ENCODE measurements at places on chromosomes 13 and 19.

GRCh38 chr13:99953138-99953755 lies 18.3 kb downstream of the ZIC5 start:
- DNase-seq: no peak

DNA sequence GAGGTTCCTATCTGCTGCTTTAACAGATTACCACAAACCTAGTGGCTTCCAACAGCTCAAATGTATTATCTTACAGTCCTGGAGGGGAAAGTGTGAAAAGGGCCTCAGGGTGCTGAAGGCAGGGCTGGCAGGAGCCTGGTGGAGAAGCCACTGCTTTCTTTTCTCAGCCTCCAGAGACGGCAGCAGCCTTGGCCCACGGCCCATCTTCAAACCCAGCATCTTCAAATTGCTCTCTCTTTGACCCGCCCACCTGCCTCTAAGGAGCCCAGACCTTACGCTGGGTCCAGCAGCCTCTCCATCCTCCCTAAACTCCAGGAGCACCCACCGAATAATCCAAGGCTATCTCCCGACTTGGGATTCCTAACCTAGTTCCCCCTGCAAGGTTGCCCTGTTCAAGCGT lies 35.6 kb downstream of the C13orf46 start:
- no peak for DNase-seq

- DNase-seq: no peak
Observed at GRCh38 chr13:47904241-47904640, 96.8 kb downstream of the SUCLA2 start.

DNA sequence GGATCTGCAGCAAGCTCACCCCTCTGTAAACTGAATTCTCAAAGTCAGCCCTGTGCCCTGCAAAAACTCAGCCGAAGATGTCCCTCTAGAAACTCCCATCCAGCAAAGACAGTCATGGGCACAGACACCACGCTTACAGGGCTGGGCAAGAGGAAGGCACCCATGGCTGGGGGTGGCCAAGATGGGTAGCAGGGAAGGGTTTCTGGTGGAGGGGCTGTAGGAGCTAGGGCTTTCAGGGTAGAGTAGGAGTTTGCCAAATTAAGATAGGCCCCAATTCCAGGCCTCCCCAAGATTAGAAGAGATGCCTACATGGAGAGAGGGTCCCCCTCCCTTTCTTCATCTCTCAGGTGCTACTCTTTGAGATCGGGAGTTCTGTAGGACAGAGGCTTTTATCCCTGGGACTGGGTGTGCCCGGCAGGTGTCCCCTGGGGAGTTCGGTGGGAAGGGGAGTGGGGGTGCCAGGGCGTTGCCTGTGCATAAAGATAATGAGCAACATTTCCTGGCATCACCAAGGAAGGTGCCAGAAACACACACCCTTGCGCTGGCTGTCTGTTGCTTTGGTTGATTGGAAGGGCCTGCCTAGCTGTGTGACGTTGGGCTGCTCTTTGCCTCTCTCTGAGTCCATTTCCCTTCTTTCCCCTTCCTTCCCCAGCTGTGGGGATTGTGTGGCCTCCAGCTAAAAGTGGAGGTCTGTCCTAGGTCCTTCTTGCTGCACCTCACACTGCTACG lies 9.4 kb downstream of the NRTN start:
- DNase-seq: no peak

DNA sequence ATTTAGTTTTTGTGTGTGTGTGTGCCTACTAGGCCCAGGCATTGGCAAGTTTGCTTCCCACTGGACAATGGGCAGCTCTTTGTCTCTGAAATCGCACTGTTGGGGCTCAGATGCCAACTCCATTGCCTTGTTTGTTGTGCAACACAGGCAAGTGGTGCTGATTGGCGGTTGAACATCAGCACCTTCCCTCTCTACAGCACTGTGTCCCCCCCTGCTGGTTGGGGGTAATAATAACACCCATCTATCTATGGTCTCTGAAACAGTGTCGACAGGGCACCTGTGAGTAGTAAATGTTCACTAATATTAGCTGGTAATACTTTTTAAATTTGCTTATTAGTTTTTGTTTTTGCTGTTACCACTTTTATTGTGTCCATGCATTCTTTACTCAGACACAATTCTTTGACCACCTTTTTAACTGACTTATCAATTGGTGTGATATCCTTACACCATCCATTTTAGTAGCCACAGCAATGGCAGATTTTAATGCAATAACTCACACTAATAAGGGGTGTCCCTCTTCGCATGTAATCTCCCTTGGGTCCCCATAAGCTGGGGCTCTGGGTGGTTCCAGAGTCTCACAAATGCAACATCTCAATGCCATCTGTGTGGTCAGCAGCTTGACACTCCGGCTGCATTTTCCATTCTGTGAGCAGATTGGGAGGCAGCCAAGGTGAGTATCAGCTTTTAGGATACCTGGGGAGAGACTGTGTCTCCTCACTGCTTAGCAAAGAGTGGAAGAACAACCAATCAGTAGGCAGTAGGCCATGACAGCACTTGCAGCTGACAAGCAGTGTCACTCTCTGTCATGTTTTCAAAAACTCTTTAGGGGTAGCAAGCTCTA lies 47.7 kb upstream of the UQCRFS1 start:
- no peak for DNase-seq

GRCh38 chr13:73677048-73677601 lies 457.1 kb downstream of the KLF12 start:
- no peak for DNase-seq

- DNase-seq: no peak
Observed at GRCh38 chr19:53466726-53467484, 628 bp upstream of the ZNF813 start.

DNA sequence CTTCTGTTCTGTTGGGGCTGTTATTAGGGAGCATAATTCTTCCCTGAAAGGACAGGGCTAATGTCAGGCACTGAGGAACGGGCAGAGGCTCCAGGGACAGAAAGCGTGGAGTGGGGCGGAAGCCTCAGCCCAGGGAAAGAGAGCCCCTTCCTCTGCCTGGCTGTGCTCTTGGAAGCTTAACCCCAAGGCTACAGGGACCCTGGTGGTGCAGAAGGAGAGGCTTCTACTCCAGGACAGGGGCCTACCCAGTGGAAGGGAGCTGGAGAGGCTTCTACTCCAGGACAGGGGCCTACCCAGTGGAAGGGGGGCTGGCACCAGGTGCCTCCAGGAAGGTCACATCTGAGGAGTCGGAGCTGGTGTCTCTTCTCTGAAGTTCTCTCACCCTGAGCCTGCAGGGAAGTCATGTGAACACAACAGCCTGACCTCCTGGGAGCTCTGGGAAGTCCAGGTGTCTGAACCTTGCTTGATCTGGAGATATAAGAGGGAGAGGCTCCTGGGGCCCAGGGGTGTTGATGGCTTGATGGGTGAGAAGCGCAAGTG lies 159.5 kb upstream of the SOX1 start:
- DNase-seq: no peak

GRCh38 chr19:14758816-14759215 lies 19.5 kb downstream of the ADGRE2 start:
- no peak for DNase-seq

DNA sequence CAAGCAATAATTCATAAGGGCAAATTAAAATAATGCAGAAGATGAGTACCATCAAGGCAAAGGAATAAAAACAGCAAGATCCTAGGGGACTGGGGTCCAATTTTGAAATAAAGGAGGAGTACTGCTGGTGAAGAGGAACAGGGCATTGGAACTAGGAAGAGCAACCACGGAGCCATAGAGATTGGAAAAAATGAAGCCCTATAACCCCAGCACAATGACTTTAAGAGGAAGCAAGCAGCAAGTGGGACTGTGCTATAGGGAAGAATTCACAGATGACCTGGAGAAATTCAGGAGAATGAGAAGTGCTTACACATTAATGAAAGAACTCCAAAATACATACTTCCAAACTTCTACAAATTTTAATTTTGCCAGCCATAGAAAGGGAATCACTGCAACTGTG lies 44.9 kb upstream of the ITM2B start:
- DNase-seq: no peak

GRCh38 chr13:98517576-98518310 lies 59.2 kb downstream of the STK24 start:
- peak; percentile 18 for DNase-seq

- no peak for DNase-seq
Observed at GRCh38 chr19:41265395-41266153, 1.4 kb downstream of the HNRNPUL1 start.

DNA sequence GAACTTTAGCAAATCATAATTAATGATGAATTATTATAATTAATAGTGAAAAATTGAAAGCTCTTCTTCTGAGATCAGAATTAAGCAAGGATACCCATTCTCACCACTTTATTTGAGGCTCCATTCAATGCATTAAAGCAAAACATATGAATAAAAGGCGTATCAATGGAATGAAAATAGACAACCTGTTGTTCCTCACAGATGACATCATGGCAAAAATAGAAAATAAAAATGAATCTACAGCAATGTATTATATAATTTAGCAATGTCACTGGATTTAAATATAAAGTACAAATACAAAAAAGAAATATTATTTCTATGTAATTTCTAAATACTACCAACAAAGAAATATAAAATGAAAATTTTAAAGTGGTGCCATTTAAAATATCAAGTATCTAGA lies 11.1 kb upstream of the ZNF780A start:
- no peak for DNase-seq

GRCh38 chr19:42076380-42076944 lies 496 bp downstream of the ZNF574 start:
- DNase-seq: peak; percentile 43

- no peak for DNase-seq
Observed at GRCh38 chr13:33855371-33855895, 37.5 kb downstream of the RFC3 start.

DNA sequence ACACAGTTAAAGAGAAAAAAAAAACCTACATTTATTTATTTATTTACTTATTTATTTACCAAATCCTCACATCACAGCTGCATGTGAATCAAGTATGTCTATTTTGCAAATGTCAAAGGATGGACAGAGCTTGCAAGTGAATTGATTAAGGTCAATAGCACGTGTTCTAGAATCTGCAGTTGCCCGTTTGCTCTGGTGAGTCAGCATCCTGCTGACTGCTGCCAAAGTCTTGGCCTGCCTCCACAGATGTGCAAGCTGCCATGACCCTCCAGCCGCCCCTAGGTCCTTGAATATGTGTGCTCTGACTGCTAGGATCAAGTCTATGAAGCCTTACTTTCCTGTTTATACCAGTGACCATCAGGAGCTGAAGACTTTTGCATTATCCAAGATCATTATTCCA lies 320.6 kb downstream of the GPC5 start:
- DNase-seq: no peak

- DNase-seq: no peak
Observed at GRCh38 chr19:43468354-43469159, 3.1 kb upstream of the LYPD3 start.

GRCh38 chr19:21472507-21472906 lies 32.9 kb upstream of the ZNF429 start:
- no peak for DNase-seq

GRCh38 chr13:26486550-26486949 lies 70.9 kb upstream of the WASF3 start:
- no peak for DNase-seq

DNA sequence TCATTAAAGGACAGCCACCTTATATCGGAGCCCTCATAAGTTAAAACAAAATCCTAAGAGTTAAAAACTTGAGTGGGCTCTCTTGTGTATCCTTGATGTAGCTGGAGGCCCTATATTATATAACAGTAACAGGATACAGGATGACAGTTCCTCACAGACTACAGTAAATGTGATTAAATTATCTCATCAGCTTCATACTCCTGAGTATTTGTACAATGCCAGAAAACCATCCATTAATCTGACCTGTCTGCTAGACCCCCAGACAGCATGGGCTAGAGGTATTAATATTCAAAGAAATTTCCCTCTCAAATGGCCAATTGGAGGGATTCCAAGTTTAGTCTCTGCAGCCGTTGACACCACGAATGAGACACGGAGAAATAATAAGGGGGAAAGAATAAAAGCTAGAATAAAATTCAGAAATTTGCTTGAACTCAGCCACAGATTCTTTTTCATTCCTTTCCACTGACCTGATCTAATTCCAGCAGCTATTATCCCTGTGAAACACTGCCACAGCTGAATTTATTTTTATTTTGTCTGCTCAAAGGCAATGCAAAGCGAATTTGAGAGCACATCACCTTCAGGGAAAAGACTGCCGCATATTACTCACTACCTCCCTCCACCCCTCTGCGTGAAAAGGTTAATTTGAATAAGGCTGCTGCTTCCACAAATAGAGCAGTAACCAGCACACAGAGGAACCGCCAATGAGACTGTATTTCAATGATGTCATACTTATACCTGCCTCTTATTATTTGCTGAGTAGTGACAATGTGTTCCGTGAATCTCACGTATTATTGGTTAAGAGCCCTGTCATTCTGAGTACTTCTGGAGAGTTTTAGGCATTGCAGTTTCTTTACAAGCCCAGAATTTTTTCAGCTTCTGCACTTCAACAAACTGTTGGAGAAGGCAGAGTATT lies 155.9 kb upstream of the KLF12 start:
- DNase-seq: no peak

DNA sequence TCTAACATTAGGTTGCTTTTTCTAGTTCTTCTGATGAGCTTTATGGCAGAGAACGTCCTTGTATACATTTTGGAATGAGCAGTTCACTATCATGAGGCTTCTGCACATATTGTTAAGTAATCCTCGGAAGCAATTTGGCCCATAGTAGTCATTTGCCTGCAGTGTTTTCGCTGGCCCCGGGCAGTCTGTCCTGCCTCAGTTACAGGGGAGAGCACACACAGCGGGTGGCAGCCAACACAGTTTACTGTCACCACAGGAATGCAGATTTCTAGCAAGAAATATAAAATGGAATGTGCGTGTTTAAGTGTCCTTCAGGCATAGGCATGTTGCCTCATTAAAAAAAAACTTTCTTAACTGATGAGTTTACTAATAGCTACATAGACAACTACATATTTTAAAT lies 71.5 kb upstream of the GJB6 start:
- DNase-seq: no peak

GRCh38 chr19:8206147-8207087 lies 2.8 kb upstream of the CERS4 start:
- DNase-seq: no peak

DNA sequence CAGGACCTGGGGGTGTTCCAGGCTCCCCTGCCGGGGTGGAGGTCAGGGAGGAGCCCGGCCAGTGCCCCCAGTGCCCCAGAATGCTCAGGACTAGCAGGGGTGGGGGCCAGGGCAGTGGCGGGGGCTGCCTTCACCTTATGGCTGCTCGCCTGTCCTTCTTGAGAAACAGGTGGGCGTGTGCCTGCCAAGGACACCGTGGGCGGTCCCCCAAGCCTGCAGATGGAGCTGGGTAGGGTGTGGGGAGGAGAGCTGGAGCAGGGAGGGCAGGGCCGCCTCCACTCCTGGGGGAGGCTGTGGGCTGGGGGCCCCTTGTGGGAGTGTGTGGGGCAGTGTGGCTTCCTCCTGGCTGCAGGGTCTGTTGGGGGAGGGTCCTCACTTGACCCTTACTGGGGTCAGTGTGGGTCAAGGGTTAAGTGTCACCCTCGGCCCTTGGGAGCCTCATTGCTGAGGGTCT lies 160.1 kb downstream of the KDM4B start:
- no peak for DNase-seq

Measured in stimulated activated CD4-positive, alpha-beta T cell treated with anti-CD3 and anti-CD28 coated beads, Interleukin-1b, Interleukin-23, amount 100 ng/mL, for 4 hours (primary cell).